ENCODE measurements at places on chromosomes 7 and 10.

- DNase-seq, result no peak
These were observed 139.9 kb downstream of the PPP1R9A start for GRCh38 chr7:95047291-95047690.

GRCh38 chr7:28687537-28687936 is 270.6 kb downstream of the TRIL start:
- DNase-seq, result no peak

GRCh38 chr7:114830952-114831351 is 90.9 kb upstream of the MDFIC start:
- no peak for DNase-seq

DNA sequence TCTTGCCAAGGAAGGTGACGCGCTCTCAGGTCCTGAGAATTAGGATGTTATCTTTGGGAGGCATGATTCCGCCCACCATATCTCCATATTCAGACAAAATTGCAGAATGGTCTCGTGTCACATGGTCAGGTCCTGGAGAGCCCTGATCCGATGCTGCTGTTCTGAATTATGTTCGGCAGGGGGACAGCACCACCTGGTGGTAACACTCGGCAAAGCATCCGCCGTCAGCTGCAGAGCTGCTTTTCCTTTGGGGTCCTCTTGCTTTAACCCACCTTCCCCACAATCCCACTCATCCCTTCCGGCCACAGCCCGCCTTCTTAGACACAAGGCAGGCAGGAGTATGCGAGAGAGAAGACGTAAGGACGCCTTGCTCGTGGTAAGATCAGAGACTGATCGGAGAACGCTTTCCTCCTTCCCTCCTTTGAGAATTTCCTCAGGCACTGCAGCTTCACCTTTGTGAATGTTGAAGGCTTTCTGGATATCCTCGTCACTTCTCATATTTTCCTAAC is 327.8 kb upstream of the C7orf33 start:
- DNase-seq, result peak; percentile 14

GRCh38 chr10:66552331-66552730 is 373.5 kb upstream of the LRRTM3 start:
- DNase-seq, result no peak

GRCh38 chr7:25075459-25075858 is 49.6 kb downstream of the CYCS start:
- DNase-seq, result no peak

DNA sequence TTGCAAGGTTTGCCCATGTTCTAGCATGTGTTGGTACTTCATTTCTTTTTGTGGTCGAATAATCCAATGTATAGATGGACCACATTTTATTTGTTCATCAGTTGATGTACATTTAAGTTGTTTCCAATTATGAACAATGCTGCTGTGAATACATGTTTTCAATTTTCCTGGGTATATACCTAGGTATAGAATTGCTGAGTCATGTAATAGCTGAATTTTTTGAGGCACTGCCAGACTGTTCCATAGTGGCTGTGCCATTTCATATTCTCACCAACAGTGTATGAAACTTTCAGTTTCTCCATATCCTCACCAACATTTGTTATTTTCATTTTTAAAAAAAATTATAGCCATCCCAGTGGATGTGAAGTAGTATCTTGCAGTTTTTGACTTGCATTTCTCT is 90.5 kb downstream of the EZH2 start:
- no peak for DNase-seq

DNA sequence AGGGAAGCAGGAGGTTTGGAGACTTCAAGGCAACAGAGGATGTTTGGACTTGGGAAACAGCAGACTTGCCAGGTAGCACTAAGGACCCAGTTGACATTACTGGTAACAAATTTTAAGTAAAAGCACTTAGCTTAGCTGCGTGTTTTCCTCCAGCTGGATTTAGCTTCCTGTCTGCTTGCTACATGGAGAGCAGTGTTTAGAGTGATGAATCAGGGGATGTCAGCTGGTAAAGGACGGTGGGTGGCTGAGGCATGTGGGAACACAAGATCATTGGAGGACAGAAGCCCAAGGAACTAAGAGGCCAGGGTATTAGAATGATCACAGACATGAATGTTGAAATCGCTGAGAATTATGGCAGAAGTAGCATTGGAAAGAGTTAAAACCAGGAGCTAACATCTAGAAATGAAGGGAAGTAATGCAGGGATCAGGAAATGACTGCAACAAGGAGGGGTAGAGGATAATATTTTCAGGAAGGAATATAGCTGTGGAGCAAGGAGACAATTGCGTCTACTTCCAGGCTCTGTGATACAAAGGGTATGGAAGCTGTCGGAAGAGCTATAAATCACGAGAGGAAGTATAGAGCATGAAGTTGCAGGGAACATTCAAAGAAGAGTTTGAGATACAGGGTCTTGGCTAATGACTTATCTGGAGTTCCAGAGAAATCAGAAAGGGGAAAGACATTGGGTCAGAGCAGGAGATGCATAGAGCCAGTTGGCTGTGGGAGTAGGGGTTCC is 34.4 kb downstream of the CALD1 start:
- DNase-seq, result no peak

- no peak for DNase-seq
These were observed 860 bp downstream of the RPP30 start for GRCh38 chr10:90872648-90873020.

All from stimulated activated CD4-positive, alpha-beta T cell treated with anti-CD3 and anti-CD28 coated beads, Interleukin-15, amount 100 ng/mL, for 1 hour (primary cell).